ENCODE measurements at places on chromosomes 6 and 20.
A peak's percentile ranks its signal among the peaks of the same experiment; 100 is the strongest.

- DNase-seq, result no peak
These were observed 113.7 kb downstream of the UNC5CL start for GRCh38 chr6:40925341-40925740.

DNA sequence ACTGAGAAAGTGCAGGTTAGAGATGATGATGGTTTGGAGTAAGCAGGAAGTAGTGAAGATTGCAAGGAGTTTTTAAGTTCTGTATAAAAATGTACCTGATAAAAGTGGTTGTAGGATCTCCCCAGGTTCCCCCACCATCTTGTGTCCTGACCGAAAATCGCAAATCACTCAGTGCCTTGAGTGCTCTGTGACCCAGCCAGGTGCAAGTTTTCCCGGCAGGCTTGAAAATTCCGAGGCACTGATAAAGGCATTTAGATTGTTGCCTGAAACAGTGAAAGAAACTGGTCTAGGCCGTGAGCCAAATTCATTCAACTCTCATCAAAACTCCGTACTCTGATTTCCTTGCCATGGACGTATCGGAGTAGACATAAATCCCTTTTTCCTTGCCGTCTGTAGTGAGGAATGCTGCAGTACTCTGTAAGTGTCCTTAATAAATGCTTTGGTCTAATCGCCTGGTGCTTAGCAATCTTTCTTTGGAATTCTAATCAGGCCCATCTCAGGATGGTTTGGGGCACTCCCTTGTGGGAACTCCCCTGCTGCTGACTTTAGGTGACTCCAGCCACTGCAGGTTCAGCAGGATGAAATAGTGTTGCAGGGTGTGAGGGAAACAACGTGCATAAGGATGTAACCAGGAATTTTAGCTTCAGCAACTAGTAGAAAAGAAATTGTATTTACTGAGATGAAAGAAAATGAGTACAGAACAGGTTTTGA is 1199.8 kb upstream of the MAP3K7 start:
- no peak for DNase-seq

GRCh38 chr6:39189915-39190544 is 39.2 kb downstream of the KCNK5 start:
- DNase-seq, result no peak

DNA sequence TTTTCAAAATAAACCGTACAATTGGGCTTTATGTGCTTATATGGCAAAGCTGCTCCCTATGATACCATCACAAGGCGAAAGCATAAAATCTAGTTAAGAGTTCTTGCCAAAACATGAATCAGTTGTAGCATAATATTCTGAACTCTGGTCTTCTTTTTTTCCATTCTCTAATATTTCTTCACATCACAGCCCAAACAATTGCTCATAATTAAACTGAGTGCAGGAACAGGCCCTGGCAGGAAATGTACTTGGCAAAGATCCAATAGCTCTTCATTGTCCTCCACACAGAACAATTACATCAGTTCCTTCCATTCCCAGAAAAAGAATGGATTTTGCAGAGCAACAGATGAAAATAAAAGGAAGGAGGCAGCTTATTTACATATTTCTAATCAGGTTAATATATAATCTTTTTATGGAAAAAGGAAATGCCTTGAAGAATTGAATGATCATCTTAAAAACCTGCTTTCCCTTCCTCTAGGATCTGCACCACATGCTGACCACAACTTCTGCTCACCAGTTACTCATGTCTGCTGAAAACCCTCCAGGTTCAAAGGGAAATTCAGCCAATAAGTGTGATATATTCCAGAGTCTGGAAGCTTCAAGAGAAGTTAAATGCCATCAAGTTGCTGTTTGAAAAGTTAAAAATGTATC is 123.3 kb upstream of the COL21A1 start:
- peak; percentile 26 for DNase-seq

GRCh38 chr6:116217069-116217468 is 36.8 kb downstream of the TSPYL4 start:
- DNase-seq, result peak; percentile 29

GRCh38 chr20:47009784-47010183 is 115.1 kb downstream of the EYA2 start:
- DNase-seq, result no peak

DNA sequence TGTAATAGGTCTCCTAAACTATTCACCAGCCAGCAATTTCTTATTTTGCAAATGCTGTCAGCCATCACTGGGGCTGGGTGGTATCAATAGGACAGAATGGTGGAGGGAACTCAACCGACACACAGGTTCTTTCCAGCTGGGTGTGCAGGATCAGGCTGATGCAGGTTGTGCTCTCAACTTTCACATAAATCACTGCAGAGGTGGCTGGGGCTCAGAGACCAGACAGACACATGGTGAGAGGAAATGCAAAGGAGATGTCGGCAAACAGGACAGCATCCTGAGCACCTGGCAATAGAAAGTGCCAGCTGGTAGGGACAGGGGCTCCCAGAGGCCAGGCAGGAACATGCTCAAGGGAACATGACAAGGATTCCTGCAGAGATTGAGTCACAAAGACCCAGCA is 254.9 kb downstream of the SOD2 start:
- no peak for DNase-seq

DNA sequence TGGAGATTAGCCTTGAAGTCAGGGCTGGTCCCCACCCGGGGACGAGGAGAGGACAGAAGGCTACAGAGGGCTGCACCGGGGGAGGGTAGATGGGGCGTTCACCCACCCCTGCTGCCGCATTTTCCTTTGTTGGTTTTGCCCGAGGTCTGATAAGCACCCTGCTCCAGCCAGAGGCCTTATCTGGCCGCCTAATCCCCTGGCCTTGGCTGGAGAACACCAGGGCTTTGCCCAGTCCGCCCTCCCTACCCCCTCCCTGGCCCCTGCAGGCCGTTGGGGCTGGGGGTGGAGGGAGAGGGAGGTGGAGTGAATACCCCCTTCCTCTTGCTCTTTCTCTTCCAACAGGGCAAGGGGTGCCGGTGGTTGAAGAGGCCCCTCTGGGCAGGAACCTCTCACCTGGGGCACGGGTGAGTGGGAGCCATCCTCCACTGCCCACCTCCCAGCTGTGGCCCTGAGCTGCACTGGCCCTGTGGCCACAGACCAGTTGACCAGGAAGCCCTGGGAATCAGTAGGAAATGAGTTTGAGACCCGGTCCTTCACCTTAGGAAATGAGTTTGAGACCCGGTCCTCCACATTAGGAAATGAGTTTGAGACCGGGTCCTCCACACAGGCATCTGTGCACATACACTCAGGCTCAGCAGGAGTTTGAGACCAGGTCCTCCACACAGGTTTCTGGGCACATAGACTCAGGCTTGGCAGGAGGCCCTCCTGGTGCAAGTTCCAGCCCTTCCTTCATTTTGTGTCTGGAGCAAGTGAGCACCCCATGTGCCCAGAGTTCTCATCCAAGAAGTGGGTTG is 12.0 kb upstream of the GATA5 start:
- no peak for DNase-seq

DNA sequence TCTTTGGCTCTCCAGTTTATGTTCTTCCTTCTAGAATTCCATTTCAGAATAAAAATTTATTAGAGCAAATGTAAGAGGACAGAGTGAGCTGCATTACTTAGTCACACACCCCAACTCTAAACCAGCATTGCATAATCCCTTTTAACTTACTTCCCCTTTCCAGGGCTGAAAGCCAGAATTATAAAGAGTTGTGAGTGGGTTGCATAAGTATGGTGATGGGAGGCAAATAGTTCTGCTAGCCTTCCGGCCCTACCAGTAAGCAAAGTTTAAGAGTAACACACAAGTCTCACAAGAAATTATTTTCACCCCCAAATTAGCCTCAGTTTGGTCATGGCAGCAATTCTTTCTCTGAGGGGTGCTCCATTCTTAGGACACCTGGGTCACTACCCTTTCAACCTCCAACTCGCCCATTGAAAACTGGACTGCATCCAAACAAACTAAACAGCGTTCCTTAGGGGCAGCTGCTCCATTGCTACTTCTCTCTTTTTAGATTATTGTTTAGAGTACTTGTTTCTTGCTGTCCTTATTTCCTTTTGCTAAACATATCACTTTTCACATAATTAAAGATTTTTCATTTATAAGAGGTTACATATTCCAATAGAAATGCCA is 1.6 kb downstream of the KIAA0408 start:
- DNase-seq, result no peak

- no peak for DNase-seq
These were observed 21.7 kb downstream of the MTCL3 start for GRCh38 chr6:127497410-127497809.

- no peak for DNase-seq
These were observed 55.9 kb downstream of the PPP1R3G start for GRCh38 chr6:5141046-5141445.

DNA sequence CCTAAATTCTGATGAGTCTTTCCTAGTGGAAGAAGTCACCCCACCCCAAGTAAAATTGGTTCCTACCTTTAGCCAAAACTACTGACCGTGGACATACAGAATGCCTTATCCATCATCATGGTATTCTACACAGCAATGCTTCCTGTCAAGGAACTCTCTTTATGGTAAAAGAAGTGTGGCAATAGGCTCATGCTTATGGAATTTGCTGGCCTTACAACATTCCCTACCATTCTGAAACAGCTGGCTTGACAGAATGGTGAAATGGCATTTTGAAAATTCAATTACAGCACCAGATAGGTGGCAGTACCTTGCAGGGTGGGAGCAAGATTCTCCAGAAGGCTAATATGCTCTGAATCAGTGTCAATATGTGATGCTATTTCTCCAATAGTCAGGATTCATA is 41.8 kb upstream of the BACH2 start:
- no peak for DNase-seq

- DNase-seq, result no peak
These were observed 539.4 kb upstream of the JARID2 start for GRCh38 chr6:14706378-14706929.

DNA sequence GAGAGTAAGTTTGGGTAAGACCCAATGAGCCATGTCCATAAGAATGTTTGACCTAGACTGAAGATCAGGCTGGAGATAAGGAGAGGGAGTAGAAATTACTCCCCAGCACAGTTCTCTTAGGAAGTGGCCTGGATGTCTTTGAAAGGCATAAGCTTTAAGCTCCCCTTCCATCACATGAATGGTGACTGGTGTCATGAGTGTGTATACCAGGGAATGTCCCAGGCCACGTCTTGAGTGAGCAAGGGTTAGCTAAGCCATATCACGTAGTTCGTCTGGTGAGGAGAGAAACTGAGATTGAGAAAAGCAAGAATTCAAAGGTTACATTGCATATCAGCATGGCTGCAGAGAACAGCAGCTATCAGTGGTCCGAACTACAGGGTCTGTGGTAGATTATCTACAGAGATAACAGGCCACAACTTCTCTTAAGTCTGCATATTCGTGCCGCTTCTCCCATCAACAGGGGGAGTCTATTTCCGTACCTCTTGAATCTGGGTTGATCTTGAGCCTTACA is 60.1 kb upstream of the BMP2 start:
- DNase-seq, result no peak

- DNase-seq, result no peak
These were observed 10.3 kb downstream of the KCNK5 start for GRCh38 chr6:39218868-39219567.

- no peak for DNase-seq
These were observed 122.9 kb upstream of the QKI start for GRCh38 chr6:163291622-163292021.

DNA sequence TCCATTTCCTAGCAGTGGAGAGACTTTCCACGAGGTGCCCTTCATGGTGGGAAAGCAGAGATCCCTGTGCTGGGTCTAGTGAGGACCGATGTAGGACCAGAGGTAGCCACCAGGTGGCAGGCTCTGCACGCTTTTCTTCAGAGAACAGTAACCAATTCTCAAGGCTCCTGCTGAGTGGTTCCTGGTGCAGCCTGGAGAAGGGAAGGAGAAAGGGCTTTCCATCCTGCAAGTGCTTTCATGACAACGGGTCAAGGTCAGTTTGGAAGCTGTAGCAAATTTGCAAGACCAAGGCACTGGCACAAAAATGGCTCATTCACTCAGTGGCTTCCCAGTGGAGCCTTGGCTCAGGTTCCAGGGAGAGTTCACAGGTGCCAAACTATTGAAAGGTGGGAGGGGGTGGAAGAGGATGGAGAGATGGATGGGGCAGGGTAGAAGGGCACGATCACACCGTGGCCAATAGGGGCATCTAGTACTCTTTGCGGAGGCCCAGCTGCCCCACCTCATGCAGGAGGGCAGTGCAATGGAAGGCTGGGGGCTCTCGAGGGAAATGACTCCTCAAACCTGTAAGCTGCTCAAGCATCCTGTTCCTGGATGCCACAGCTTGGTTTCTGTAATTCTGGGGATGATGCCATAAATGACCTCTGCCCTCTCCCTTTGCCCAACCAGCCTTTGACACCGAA is 25.5 kb upstream of the KCNK16 start:
- peak; percentile 33 for DNase-seq

GRCh38 chr6:90765895-90766294 is 179.0 kb upstream of the MAP3K7 start:
- DNase-seq, result no peak

- DNase-seq, result no peak
These were observed 17.0 kb downstream of the CRISP1 start for GRCh38 chr6:49849213-49849907.

- DNase-seq, result no peak
These were observed 622 bp downstream of the GPANK1 start for GRCh38 chr6:31663961-31664789.

- DNase-seq, result no peak
These were observed 219.2 kb downstream of the TRDN start for GRCh38 chr6:123417535-123417934.

GRCh38 chr6:36066817-36067216 is 39.2 kb downstream of the MAPK14 start:
- no peak for DNase-seq

Data from stimulated activated naive CD4-positive, alpha-beta T cell (primary cell).